ENCODE measurements at places on chromosomes 7 and 10.

DNA sequence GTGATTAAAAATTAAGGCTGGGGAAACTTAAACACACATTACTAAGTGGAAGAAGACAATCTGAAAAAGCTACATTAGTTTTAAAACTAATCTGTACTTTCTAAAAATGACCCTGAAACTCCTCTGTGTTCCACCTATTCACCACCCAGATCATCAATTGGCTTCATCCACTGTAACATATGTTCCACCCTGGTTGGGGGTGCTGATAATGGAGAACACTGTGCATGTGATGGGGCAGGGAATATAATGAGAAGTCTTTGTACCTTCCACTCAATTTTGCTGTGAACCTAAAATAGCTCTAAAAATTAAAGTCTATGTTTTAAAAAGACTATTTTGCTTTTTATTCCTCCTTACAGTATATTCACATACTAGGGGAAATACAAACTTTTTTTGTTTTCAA lies 132.7 kb downstream of the CNOT4 start:
- no peak for DNase-seq

GRCh38 chr7:128053023-128053422 lies 21.8 kb upstream of the LRRC4 start:
- DNase-seq: peak; percentile 38

DNA sequence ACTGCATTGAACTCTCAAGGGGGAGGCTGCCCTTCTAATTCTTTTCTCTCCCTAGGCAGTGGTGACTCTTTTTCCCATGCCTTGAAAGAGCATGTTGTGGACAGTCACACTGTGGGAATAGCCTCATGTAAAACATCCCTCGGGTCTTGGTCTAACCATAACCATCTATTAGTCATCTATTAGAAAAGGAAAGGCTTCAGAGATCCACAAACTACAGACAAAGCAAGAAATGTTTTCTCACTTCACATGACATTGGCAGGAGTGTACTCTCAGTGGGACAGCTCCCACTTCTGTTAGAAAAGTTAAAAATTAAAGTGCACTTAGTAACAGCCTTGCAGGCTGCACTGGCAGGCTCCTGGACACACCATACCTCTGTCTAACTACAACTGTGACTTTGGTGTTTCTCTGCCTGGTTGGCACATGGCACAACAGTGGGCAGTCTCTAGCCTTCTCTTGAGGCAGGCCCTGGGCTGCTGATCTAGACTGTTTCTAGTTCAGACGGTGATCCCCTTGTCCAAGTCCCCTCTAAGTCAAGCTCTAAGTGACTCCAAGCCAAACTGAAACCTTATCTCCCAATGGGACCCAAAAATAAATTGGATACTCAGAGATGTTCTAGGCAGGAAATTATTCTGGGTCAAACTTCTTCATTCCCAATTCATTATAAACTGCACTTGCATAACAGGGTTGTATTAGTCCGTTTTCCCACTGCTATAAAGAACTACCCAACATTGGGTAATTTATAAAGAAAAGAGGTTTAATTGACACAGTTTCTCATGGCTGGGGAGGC lies 57.9 kb upstream of the ITGB1 start:
- DNase-seq: no peak

- no peak for DNase-seq
Observed at GRCh38 chr10:19977097-19977521, 160.9 kb downstream of the PLXDC2 start.

DNA sequence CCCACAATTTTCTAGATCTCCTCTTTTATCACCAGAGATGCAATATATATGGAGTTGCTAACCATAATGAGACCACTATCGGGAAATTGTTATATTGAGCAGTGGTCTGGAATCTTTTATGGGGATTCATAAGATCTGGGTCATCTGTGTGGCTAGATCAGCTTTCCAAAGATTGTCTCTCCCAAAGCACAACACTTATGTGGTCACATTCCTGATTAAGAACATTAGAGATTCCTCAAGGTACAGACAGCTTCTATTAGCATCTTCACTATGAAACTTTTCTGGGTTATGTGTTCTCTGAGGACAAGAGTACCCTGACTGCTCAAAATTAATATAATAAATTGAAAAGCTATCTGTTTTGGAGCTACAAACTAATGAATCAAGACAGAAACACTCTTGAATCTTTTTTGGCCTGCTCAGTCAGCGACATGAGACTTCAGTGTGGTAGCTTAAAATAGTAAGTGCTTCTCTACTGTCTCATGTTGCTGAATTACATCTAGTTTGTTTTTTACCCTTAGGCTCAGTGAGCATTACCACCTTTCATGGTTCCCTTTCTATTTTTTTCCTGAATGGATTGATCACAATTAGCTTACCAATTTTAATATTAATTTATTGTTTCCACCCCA lies 42.6 kb upstream of the STRIP2 start:
- DNase-seq: no peak

DNA sequence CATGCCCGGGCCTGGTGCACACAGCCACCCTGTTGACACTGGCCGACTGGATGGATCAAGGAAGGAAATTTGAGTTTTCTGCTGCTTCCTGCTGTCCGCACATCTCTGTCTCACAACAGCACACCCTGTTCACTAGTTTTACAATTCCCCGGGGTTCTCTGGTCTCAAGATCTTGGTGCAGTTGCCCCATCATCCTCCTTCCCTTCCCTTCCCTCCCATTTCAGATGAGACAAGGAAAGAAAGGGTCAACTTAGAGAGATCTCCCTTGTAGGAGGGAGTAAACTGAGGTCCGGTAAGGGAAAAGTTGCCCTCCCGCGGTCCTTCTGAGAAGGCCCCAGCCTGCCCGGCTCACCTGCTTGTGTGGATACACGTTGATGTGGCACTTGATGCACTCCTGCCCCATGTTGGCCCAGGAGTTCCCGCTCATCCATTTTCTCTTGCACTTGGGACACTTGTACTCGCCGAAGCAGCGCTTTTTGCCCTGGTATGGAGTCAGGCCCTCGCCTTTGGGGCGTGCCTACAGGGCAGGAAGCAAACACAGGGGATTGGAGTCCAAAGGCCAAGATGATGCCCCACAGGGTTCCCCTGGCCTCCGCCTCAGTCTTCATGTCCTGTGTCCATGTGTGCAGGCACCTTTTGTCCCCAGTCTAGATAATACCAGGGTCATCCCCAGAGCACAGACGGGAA lies 46.8 kb downstream of the PPIF start:
- no peak for DNase-seq

DNA sequence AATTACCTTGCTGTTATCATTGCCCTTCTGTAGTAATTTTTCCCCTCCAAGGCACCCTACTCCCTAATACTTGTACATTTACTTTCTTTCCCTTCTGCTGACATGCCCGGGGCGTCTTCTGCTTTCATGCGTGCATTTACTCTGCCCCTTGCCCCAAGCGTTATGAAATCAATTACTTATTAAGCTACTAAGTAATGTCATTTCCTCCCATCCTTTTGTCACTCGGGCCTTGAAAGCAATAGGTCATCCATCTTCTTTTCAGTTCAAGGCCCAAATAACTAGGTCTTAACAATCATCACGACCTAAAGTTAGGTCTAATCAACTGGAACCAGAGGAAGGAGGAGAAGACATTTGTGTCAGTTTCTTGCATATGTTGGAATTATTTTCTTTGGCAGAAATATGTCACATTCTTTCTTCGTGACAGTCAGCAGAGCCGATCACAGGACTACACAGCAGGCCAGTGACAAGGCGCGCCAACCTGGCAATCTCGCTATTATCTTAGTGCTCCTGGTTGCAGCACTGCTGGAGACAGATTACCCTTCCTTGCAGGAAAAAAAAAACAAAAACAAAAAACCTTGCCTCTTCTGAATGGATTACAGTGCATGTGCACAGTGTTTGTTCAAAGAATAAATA lies 179.2 kb downstream of the RELN start:
- no peak for DNase-seq

DNA sequence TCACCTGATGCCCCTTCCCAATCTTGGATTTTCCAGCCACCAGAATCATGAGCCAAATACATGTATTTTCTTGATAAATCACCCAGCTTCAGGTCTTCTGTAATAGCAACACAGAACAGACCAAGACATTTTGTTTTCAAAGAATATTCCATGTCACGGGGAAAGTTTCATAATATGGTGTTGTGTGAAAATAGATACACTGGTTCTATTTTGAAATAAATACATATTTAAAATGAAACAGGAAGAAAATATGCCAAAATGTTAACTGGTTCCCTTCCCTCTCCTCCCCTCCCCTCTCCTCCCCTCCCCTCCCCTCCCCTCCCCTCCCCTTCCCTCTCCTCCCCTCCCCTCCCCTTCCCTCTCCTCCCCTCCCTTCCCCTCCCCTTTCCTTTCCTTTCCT lies 30.3 kb upstream of the CAMK1D start:
- DNase-seq: no peak

- DNase-seq: no peak
Observed at GRCh38 chr7:74143383-74143782, 30.8 kb upstream of the EIF4H start.

- no peak for DNase-seq
Observed at GRCh38 chr7:41336455-41336952, 366.4 kb downstream of the INHBA start.

GRCh38 chr7:128172151-128172550 lies 68.9 kb upstream of the LEP start:
- DNase-seq: no peak

- no peak for DNase-seq
Observed at GRCh38 chr7:91949221-91950009, 8.8 kb downstream of the AKAP9 start.

DNA sequence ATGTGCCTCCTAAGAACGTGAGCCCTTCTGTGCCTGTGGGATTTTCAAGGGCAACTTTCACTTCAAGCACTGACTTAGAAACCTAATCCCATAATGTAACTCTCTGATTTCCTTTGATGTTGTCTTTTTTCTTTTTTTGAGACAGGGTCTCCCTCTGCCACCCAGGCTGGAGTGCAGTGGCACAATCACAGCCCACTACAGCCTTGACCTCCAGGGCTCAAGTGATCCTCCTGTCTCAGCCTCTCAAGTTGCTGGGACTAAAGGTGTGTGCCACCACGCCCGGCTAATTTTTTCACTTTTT lies 64.4 kb upstream of the GSDME start:
- no peak for DNase-seq

- no peak for DNase-seq
Observed at GRCh38 chr10:5890452-5890915, 441 bp downstream of the FBH1 start.

DNA sequence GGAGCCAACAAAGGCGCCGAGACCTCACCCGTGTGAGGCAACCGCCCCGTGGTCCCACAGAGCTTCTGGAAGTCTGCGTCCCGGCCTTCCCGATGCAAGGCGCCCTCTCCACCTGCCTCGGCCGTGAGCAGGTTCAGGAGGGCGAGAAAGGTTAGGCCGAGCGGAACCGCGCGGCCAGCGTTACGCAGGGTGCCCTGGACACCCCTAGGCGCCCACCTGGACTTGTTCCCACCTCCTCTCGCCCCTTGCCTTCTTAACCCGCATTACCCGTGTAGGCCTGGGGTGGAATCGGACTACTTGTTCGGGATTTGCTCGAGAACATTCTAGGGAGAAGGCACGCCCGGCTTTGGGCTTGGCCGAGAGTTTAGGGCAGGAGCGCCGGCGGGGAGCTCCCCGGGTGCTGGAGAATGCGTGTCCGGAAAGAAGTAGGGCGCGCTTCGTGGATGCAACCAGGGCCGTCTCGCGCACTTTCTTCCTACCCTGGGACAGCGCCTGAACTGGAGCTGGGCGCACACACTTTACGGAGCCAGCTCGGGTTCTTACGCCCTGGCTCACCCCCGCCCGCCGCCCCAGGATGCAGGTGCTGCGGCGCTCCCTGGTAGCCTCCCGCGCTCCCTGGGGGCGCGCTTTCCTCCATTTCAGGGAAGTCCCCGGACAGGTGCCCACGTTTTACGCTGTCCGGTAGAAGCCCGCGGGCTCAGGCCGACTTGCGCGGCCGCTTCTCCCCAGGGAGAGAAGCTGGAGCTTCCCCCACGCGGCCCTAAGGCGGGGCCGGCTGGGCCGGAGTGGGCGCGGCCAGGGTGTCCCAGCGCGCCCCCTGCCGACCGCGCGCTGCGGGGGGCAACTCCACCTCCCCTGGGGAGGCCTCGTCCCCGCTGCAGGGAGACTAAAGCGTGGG lies 74.5 kb downstream of the INSIG1 start:
- DNase-seq: no peak

- DNase-seq: no peak
Observed at GRCh38 chr7:148334441-148334956, 256.1 kb upstream of the C7orf33 start.

- no peak for DNase-seq
Observed at GRCh38 chr7:65475734-65476319, 102.2 kb downstream of the ZNF92 start.
